ENCODE measurements at places on chromosomes 7 and 10.

DNA sequence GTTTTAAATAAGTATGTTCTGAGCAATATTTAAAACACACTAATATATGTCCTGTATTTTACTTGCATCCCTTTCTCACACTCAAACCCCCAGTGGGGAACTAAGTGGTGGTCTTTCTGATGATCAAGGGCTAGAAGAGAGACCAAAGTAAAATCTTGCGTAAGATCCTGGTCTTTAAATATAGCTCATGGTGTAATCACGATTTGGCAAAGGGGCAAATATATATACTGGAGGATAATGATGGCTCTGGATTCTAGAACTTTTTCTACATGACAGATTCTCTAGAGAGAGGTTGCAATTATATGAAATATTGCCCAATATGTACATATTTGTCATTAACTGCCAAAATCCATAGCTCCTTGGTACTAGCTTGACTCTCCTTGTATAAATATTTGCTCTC is 438.3 kb downstream of the NXPH1 start:
- no peak for DNase-seq

DNA sequence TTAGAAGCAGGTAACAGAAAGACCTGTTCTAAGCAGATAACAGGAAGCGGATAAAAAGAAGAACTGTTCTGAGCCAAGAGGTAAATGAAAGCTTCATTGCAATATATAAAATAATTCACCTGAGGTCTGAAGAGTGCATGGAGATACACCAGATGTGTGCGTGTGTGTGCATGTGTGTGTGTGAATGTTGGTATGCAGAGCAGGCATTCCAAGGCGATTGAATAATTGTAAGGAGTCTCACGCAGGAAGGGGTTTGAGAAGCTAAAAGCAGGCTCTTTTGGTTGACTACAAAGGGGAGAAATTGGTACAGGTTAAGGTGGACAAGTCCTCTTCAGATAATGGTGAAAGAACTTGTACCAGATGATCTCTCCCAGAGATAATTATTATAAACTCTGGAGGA is 450.6 kb downstream of the DNAJB9 start:
- DNase-seq, result no peak

DNA sequence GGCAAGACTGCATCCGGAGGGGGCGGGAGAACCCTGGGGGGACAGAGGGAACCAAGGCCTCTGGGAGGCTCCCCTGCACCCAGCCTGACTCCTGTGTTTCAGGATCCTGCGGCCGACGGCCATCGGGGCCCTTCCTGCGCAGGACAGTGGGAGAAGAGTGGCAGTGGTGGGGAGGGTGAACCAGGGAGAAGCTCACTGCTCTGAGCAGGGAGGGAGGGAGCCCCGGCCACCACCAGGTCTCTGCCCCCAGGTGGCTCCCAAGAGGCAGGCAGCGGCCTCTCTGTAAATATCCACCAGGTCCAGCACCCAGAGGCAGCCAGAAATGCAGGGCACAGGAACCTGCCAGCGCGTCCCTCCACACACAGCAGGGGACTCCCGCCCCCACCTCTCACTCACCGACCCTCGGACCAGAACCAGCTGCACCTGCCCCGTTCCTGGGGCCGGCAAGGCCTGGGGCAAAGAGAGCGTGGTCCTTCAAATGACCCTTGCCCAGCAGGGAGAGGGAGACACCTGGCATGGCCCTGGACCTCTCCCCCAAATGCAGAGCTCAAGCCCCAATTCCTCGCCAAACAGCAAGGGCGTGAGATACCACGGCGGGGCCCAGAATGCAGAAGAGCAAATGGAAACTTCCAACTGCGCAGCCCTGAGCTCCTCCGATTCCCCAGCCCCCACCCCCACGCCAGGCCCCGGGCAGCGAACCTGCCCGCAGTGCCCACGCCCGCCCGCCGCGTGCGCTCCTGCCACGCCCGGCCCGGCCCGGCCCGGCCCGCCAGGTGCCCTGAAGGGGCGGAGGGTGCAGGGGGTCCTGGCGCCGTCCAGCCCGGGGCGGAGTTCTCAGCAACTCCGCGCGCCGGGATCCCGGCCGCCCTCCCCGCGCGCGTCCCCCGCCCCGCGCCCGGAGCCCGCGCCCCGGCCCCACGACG is 805 bp downstream of the RASGEF1A start:
- DNase-seq, result peak; percentile 29

GRCh38 chr7:139691253-139691781 is 86.5 kb downstream of the HIPK2 start:
- DNase-seq, result no peak

- no peak for DNase-seq
Measured at GRCh38 chr7:105851064-105851463, 25.3 kb downstream of the ATXN7L1 start.

- DNase-seq, result no peak
Measured at GRCh38 chr10:3763852-3764625, 21.0 kb downstream of the KLF6 start.

Data from T-cell (primary cell).